ENCODE measurements at places on chromosomes 11 and 22. TPM values are rescaled to one million over a fixed set of nuclear protein-coding genes. Genes with fewer than 3 reads are reported as not detected.

IGSF22 gene
- not detected for total RNA-seq

TMEM138 gene
- total RNA-seq = 10.7 TPM

DNA sequence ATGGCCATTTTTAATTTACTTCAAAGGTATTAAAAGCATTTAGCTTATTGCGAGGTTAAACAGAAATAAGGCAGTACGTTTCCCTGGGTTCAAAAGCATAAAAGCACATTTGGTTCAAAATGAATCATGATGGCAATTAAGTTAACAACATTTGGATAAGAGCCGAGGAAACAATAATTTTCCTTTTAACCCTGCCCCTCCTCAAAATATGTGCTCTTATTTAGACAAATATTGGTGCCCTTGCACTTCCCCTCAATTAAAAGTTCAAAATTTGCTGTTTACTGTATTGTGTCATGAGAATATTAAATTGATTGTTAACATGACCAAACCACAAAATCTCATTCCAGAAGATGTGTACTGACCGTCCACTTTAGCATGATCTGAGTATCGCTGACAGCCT lies 48.7 kb downstream of the VSIG10L2 start:
- DNase-seq = no peak

DNA sequence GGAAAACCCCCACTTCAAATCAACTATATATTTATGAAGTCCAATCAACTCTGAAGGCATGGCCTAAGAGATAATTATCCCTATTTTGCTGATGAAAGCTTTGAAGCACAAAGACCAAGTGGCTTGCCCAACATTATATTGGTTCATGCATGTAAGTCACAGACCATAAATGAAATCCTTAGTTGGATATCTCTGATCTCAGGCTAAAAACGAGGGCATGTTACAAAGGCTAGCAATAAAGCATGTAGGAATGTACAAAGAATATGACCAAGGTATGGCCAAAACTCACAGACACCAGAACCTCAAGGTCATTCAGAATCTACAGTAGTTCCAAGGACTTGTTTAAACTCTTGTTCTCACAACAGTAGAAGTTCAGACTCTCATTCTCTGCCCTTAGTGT lies 100.2 kb upstream of the SESN3 start:
- no peak for DNase-seq

- DNase-seq = no peak
These were observed 313.4 kb downstream of the BUD13 start for GRCh38 chr11:116459185-116460045.

DNA sequence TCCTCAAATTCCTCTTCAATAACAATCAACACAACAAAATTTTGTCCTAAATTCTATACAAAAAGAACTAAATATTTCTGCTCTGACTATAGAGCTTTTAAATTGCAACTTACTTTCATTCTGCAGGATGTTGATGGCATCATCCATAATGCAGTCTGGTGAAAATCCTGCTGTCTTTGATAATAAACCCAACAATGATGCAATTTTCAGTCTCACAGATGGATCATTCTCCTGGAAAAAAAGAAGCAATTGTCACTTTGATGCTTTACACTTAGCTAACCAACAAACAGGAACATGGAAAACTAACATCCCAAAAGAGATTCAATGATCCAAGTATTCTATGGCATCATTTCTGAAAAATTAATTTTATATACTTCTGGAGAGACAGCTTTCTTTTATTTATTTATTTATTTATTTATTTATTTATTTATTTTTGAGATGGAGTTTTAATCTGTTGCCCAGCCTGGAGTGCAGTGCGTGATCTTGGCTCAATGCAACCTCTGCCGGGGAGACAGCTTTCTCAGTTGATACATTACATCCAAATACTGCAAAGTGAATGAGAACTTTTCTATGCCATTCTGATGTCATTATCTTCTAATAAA lies 13.0 kb downstream of the INTS4 start:
- no peak for DNase-seq

GRCh38 chr11:69925366-69926196 lies 106.4 kb upstream of the FGF3 start:
- DNase-seq = no peak

- no peak for DNase-seq
These were observed 987 bp downstream of the C1QTNF6 start for GRCh38 chr22:37186997-37187522.

- no peak for DNase-seq
These were observed 2.7 kb upstream of the SCUBE1 start for GRCh38 chr22:43345761-43346301.

DNA sequence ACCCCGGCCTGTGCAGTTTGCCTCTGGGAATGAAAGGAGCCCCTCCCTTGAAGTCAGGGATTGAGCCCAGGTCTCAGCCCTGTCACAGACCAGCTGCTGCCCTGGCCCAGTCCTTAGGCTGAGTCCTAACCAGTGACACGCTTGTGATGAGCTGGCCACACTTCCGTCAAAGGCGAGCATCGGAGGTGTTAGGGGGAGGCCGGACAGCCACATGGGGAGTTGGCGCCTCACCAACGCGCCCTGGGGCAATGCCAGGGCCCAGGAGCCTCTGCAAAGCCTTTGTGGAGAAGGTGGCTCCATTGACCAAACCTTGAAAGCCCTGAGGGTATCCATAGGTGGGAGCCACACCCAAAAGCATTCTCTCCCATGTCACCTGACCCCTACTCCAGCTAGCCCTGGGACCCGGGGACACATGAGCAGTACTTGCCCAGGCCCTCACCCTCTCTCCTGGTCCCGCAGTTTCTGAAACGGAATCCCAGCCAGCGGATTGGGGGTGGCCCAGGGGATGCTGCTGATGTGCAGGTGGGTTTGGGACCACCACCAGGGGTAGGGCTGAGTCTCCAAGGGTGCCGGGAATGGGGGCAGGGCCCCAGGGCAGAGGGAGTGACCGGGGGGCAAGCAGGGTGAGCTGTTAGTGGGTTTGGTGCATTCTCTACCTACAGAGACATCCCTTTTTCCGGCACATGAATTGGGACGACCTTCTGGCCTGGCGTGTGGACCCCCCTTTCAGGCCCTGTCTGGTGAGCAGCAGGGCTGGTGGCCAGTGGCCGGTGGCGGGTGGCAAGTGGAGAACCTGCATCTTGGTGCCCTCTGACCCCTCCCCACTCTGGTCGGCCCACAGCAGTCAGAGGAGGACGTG lies 3.7 kb downstream of the PTPRCAP start:
- no peak for DNase-seq

DNA sequence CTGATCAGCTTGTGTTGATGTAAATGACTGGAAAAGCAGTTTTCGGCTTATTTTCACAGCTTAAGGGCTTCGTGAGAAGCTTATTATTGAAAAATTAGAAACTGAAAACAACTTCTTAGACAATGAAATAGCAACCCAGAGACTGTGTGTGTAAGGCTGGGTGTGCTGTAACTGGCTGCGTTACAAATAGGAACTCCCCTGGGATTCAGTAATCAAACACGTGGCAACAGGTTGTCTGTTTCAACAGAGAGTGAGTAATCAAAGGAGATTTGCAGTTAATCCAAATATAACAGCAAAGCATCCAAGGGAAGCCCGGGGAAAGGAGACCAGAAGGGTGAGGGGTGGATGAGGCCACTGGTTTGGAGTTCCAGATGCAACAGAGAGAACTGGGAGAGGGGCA lies 19.2 kb downstream of the NTM start:
- no peak for DNase-seq

DNA sequence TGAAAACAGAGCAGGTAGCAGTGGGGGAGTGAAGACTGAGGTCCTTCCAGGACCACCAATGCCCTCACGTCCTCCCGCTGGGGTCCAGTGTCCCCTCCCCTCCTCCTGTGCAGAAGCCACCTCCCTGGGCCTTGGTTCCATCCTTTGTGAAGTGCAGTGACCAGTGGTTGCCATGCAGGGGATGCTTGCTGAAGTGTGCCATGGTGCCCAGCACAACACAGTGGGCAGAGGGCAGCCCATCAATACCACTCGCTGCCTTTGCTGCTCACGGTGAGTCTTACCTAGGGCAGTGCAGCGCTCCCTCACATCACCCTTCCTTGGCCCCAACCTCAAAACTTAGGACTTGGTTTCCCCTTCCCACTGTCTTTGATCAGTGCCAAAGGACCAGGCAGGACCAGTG lies 12.9 kb downstream of the MYEOV start:
- no peak for DNase-seq
